ENCODE measurements at places on chromosomes 2 and 18.

- H3K36me3 ChIP-seq, result no peaks in the 10 kb centered on the region
- no peaks in the 10 kb centered on the region for H3K27me3 ChIP-seq
- no peak for DNase-seq
- H3K4me3 ChIP-seq, result no peak overlapping the region
- H3K4me1 ChIP-seq, result no peaks in the 10 kb centered on the region
These were observed 83.5 kb downstream of the COBLL1 start for GRCh38 chr2:164757934-164758695.

GRCh38 chr2:10240911-10241610 is 61.6 kb upstream of the HPCAL1 start:
- H3K27ac ChIP-seq, result no peak overlapping the region
- no peaks in the 10 kb centered on the region for H3K4me1 ChIP-seq
- DNase-seq, result no peak
- no peaks in the 10 kb centered on the region for H3K27me3 ChIP-seq

DNA sequence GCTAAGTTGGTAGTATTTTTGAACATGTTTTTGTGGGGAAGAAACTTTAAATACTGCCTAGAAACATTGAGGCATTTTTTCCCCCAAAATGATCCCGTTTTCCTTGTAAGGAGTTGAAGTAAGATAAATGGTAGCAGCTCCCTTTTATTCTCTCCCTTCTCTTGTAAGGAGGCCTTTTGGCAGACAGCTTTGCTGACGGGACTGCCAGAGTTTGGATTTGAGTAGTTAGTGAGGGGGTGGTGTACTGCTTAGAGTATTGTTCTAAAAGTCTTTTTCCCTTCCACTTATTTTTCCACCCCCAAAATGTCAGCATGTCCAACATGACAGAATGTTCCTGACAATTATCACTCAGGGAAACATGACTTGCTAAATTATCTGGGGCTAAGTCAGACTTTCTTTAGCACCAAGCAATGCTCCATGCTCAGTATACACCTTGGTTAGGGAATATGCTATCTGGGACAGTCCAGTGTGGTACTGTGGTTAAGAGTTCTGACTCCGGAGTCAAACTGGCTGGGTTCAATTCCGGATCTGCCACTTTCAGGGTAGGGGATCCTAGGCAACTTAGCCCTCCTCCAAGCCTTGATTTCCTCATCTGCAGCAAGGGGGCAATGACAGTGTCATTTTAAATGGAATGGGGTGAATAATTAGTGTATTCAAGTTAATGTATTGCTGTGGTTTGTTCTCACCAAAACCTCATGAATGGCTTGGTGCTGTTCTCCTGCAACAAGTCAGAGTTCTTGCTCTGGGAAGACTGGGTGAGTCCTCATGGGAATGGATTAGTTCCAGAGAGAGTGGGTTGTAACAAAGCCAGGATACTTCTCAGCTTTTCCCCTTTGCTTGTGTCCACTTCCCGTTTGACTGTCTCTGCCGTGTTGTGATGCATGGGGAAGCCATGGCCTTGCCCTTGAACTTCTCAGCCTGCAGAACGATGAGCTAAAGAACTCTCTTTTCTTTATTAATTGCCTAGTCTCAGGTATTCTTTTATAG is 116.2 kb downstream of the TANC1 start:
- H3K27me3 ChIP-seq, result no peaks in the 10 kb centered on the region
- no peak overlapping the region for H3K27ac ChIP-seq
- no peaks in the 10 kb centered on the region for H3K36me3 ChIP-seq
- DNase-seq, result no peak
- H3K4me3 ChIP-seq, result no peak overlapping the region

GRCh38 chr2:145066151-145066661 is 546.3 kb upstream of the ZEB2 start:
- H3K27me3 ChIP-seq, result no peaks in the 10 kb centered on the region
- no peaks in the 10 kb centered on the region for H3K36me3 ChIP-seq
- no peak overlapping the region for H3K27ac ChIP-seq

GRCh38 chr2:68330691-68331090 is 10.9 kb upstream of the CNRIP1 start:
- H3K4me3 ChIP-seq, result no peak overlapping the region
- no peak for DNase-seq
- no peaks in the 10 kb centered on the region for H3K36me3 ChIP-seq
- no peaks in the 10 kb centered on the region for H3K27me3 ChIP-seq

- H3K4me1 ChIP-seq, result peaks cover 2% of the 10 kb centered on the region
- no peak overlapping the region for H3K27ac ChIP-seq
- H3K4me3 ChIP-seq, result no peak overlapping the region
- no peak for DNase-seq
These were observed 131.0 kb downstream of the ATL2 start for GRCh38 chr2:38246105-38246504.

DNA sequence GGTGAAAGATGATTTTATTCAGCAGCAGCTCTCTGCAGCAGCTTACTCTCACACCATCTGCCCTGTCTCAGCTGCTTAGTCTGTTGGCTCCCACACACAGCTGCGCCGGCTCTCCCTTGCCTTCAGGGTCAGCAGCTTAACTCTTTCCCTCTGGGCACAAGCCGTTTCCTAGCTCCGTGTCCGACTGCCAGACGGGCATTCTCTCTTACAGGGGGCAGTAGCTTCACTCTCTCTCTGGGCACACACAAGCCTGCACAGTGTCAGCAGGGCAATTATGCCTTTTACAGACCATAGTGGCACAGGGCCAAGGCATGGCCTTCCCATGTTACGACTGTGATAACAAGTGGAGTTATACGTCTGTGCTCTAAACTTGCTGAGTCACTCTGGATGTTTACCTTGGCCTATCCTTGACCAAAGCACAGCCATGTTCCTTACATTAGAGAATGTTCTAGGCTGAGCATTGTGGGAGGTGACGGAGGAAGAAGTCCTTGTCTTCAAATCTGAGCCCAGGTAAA is 31.7 kb downstream of the PCARE start:
- DNase-seq, result no peak
- no peaks in the 10 kb centered on the region for H3K4me1 ChIP-seq
- H3K4me3 ChIP-seq, result no peak overlapping the region

DNA sequence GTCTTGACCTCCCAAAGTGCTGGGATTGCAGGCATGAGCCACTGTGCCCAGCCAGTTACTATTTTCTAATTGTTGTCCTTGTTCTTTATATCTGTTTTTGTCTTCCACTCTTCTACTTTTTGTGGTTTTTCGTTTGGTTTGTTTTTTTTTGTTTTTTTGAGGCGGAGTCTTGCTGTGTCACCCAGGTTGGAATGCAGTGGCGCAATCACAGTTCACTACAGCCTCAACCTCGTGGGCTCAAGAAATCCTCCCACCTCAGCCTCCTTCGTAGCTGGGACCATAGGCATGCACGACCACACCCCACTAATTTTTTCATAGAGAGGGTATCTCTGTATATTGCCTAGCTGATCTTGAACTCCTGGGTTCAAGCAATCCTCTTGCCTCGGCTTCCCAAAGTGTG is 100.7 kb downstream of the EHBP1 start:
- no peak overlapping the region for H3K27ac ChIP-seq
- H3K36me3 ChIP-seq, result no peaks in the 10 kb centered on the region
- DNase-seq, result no peak
- H3K27me3 ChIP-seq, result no peaks in the 10 kb centered on the region

GRCh38 chr2:223797037-223797436 is 40.3 kb downstream of the AP1S3 start:
- no peak overlapping the region for H3K27ac ChIP-seq
- H3K4me1 ChIP-seq, result no peaks in the 10 kb centered on the region
- no peaks in the 10 kb centered on the region for H3K36me3 ChIP-seq

DNA sequence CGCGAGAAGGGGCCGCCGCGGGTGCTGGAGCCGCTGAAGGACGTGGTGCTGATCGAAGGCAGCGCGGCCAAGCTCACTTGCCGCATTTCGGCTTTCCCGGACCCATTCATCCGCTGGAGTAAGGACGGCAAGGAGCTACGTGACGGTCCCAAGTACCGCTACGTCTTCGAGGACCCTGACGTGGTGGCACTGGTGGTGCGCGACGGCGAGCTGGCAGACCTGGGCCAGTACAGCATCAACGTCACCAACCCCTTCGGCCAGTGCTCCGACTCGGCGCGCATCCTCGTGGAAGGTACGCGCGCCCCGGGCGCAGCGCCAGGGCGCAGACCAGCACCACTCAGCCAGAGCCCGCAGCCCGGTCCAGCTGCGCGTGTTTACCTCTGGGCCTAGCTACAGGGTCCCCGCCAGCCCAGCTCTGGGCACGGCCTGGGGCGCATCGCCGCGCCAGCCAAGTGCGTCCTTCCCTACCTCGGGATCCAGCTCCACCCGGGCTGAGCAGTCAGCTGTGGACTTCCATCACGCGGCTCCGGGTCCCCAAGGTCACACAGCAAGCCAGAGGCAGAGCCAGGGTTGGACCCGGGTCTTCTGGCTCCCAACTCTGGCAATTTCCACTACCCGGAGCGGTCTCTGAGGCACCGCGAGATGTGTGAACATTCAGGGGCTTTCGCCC is 1.7 kb upstream of the GMPPA start:
- no peak overlapping the region for H3K27ac ChIP-seq
- H3K36me3 ChIP-seq, result no peaks in the 10 kb centered on the region
- H3K4me3 ChIP-seq, result no peak overlapping the region
- no peak for DNase-seq
- peaks cover 4% of the 10 kb centered on the region for H3K27me3 ChIP-seq

DNA sequence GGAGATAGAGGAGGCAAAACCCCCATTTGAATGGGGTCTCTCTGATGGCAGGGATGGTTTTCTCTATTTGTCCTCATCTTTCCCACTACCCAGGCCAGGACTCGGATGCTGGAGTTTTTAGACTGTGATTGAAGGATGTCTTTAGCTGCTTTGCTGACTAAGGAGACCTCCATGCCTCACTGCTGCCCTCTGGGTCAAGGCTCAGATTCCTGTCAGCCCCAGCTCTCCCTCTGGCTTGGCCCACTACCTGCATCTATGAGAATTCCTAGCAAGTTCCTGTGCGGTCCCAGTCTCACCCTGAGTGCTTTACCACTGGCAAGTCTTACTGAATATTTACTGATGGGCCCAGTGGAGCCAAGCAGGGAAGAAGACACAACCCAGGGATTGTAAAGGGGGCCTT is 184.0 kb downstream of the CELF4 start:
- no peaks in the 10 kb centered on the region for H3K27me3 ChIP-seq
- DNase-seq, result no peak
- H3K4me1 ChIP-seq, result peaks cover 3% of the 10 kb centered on the region
- no peaks in the 10 kb centered on the region for H3K36me3 ChIP-seq

DNA sequence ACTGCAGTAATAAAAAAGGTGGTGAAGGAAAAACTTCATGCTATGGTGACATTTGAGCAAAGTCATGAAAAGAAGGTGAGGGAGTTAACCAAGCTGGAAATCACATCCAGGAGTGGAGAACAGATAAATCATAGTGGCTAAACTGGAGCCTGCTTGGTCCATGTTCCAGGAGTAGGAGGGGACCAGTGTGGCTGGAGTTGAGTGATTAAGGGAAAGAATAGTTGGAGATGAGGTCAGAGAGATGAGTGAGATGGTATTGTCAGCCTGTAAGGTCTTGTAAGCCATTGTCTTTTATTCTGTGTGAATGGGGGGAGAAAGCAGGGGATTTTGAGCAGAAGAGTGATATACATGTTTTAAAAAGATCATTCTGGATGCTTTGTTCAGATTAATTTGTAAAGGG is 52.3 kb downstream of the NABP1 start:
- no peak overlapping the region for H3K27ac ChIP-seq
- DNase-seq, result no peak
- no peaks in the 10 kb centered on the region for H3K36me3 ChIP-seq
- H3K27me3 ChIP-seq, result no peaks in the 10 kb centered on the region

DNA sequence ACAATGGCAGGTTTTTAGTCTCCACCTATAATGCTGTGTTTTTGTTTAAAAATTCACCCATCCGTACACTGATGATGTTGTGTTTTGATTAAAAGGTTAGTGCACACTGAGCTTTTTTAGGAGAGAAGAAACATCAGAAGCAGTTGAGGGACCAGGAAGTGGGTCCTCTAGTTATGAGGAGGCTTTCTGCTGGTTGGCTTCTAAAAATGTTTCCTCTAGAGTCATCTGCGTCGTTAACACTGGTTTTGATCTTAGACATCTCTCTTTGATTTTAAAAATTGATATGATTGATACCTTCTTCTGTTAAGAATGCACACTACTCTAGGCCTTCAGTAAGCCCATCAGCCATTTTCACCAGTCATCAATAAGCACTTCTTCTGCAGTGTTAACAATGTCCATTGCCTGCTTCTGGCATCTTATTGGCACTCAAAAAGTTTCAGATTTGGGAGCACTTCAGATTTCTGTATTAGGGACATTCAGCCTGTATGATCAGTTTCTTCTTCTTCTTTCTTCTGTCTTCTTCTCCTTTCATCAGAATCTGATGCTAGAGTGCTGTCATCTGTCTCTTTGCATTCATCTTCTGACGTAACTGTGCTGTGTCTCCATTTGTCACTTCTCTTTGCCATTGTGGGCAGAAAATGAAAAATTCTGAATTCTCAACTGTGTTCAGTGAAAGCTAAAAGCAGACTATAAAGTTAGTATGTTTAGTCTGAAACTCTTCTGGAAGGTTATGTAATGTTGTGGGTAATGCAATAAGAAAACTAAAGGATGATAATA is 56.3 kb downstream of the PHLPP1 start:
- no peak overlapping the region for H3K27ac ChIP-seq
- H3K4me1 ChIP-seq, result peaks cover 4% of the 10 kb centered on the region
- H3K27me3 ChIP-seq, result no peaks in the 10 kb centered on the region
- no peaks in the 10 kb centered on the region for H3K36me3 ChIP-seq
- no peak overlapping the region for H3K4me3 ChIP-seq

- no peaks in the 10 kb centered on the region for H3K27me3 ChIP-seq
- H3K4me1 ChIP-seq, result no peaks in the 10 kb centered on the region
- H3K4me3 ChIP-seq, result no peak overlapping the region
- no peaks in the 10 kb centered on the region for H3K36me3 ChIP-seq
- no peak for DNase-seq
These were observed 31.0 kb downstream of the PLEK start for GRCh38 chr2:68396093-68396492.

DNA sequence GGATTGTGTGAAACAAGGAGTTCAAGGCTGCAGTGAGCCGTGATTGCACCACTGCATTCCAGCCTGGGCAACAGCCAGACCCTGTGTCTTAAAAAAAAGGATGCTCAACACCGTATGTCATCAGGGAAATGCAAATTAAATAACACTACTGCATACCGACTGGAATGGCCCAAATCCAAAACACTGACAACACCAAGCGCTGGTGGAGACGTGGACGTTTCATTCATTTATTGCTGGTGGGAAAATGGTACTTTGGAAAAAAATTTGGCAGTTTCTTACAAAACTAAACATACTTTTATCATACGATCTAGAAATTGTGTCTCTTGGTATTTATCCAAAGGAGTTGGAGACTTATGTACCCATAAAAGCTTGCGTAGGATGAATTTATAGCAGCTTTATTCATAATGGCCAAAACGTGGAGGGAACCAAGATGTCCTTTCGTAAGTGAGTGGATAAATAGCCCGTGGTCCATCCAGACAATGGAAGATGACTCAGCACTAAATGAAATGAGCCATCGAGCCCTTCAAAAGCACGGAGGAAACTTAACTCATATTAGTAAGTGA is 24.2 kb downstream of the NEU4 start:
- H3K27ac ChIP-seq, result no peak overlapping the region
- H3K4me3 ChIP-seq, result no peak overlapping the region
- no peak for DNase-seq
- no peaks in the 10 kb centered on the region for H3K36me3 ChIP-seq

- no peaks in the 10 kb centered on the region for H3K4me1 ChIP-seq
- no peak overlapping the region for H3K4me3 ChIP-seq
- no peak overlapping the region for H3K27ac ChIP-seq
- H3K36me3 ChIP-seq, result no peaks in the 10 kb centered on the region
- no peaks in the 10 kb centered on the region for H3K27me3 ChIP-seq
These were observed 53.8 kb downstream of the SMAD7 start for GRCh38 chr18:48896875-48897511.

GRCh38 chr2:206287197-206287596 is 12.7 kb downstream of the ZDBF2 start:
- peaks cover 3% of the 10 kb centered on the region for H3K36me3 ChIP-seq
- no peaks in the 10 kb centered on the region for H3K4me1 ChIP-seq
- H3K4me3 ChIP-seq, result no peak overlapping the region
- H3K27ac ChIP-seq, result no peak overlapping the region
- no peaks in the 10 kb centered on the region for H3K27me3 ChIP-seq
